ENCODE measurements at places on chromosomes 12 and 14.

DNA sequence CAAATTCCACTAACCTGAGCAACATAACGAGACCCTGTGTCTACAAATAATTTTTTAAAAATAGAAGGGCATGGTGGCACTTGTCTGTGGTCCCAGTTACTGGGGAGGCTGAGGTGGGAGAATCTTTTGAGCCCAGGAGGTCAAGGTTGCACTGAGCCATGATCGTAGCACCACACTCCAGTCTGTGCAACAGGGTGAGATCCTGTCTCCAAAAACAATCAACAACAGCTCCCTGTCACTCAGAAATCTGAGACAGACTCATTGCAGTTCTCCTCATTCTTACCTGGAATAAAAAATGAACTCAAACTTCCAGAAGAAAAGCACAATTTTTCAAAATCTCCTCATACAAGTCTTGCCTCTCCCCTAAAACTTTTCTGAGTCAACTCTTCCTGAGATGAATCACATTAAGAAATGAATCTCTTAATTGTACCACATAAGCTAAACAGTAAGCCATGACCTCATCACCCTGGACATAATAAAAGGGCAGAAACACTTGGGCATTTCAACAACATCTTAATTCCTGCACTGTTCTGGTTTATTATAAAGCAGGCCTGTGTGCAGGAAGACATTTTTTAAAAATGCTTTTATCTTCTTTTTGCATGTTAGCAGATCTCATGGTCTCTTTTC, 214.3 kb upstream of the CDKN3 start:
- no peak for DNase-seq

DNA sequence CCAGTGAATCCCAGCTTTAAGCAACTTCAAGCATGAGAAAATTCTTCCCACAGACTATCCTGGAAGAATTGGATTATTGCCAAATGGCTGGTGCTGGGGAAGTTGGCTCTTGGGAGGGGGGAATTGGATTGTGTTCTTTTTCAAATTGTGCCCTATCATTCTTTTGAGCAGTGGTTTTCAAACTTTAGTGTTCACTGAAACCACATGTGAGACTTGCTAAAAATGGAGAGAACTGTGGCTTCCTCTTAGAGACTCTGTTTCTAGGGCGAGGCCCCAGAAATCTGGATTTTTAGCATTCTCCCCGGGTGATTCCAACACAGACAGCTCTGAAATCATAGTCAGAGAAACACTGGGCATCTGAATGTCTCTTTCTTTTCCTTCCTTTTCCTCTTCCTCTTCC, 14.3 kb upstream of the OTUB2 start:
- no peak for DNase-seq

DNA sequence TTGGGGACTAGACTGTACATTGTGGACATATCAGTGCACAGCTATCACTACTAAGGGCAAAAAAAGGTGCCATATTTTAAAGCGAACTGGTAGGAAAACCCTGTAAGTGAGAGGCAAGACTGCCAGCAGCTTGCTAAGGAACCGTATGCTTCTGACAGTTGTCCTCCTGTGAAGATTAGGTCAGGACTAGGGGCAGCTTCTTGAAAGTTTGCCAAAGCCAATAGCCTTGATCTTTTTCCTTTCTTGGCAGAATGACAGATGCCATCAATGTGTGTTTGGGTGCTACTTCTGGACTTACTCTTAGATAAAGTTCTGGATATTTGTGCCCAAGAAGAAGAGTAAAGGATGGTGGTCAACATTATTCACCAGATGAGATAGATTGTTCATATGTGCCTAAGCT, 7.4 kb downstream of the DAAM1 start:
- DNase-seq, result no peak

DNA sequence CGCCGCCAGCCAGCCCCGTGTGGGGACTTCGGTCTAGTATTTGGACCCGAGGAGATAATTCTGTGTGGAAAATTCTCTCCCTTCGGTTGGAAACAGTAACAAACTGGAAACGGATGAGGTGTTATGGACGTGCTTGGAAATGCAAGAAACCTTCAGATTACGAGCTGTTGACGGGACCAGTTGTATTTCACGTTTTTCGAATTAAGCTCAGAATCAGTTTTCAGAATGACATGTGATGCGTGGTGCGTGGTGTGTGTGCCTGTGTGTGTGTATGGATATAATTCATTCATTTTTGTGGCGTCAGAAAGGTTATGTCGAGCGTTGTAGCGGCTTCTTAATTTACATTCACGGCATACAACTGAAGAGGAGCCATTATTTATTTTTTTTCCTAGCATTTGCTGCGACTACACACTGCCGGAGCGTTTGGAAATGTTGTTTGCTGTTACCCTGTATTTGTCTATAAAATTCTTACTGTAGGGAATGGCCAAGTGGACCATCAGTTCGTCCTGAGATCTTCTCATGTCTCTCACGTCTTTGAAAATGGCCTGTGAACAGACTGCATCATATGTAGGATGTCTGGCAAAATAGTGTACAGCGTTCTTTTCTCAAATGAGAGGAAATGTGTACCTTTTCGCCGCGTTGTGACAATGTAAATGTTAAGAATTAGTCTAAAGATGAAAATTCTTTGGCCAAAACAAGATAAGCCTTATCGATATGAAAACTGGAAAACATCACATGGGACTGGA, 1.3 kb downstream of the TRAF3 start:
- DNase-seq, result no peak

- no peak for DNase-seq
Observed at GRCh38 chr14:77681196-77682157, 26.3 kb downstream of the ALKBH1 start.

DNA sequence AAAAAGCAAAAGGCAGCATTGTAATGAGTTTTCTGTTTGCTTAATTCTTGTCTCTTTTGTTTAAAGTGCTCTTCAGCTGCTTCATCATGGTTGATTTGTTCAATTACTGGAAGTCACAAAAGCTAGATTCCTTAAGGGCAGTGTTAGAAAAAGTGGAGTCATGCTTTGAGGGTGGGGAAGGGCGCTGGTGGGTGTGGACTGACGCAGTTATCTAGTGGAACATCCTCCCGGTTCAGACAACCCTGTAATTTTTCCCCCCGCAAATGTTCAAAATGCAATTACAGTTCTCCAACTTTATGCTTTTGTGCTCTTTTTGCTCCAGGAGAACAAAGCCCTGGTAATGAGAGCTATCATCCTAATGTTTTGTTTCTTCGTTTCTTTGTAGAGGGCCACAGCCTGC, 2.1 kb downstream of the AKAP6 start:
- no peak for DNase-seq

DNA sequence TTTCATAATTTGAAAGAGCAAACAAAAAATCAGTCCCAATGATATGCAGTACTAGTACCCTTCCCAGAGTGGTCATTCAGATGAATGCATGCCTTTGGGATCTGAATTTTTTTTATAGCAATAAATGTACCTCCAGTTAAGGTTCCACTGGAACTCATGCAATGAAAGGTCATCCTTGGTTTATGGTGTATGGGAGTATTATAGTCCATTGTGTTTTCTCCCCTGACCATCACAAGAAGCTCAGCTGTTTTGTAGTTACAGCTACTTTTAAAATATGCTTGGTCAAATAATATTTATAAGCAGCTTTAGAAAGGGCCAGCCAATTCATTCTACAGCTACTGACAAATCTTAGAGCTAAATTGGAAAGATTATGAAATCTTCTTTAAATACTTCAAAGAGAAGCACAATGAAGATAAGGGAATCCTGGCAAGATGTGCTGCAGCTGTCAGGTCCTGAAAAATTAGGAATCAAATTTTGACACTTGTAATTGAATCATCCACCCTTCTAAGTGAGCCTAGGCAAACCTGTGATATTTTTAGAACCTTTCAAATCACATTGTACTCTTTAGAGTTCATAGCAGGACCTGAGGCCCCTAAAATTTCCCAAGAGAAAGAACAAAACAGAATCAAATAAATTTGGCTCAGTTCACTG, 46.5 kb downstream of the IFT81 start:
- DNase-seq, result no peak
